Tibial nerve (tissue), 4 donors: ENCODE measurements at places on chromosomes 1 and 21. TPM values are rescaled to one million over a fixed set of nuclear protein-coding genes. Genes with fewer than 3 reads are reported as not detected.

DNA sequence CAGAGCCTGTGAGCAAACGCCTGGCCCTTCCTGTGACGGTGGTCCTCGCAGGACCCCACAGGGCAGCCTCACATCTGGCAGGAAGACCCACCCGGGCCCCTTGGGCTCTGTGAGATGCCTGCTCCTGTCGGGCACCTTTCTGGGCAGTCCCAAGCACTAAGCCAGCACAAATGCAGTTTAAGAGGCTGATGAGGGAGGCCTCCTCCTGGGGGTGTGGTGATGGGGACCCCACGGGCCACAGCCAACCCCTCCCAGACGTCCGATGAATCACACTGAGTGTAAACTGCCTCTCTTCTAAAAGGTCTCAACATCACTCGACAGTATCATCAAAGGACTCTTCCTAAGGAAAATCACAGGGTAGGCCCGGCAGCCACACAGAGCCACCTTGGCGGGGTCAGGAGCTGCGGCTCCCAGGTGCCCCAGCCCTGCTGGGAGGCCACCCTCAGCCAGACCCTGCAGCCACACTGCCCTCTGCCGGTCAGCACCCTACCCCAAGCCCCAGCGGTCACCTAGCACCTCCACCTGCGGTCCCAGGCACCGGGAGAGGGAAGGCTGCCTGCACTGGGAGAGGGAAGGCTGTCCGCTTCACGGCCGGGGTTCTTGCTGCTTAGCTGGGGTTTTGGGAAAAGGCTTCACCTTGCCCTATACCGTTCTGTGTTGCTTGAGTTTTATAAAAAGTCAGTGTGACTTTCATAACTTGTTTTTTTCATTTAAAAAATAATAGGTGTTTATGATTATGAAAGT is 3.9 kb upstream of the PRKCZ start:
- H3K27ac ChIP-seq, result no peak overlapping the region
- DNase-seq, result no peak
- no peaks in the 10 kb centered on the region for H3K36me3 ChIP-seq

DNA sequence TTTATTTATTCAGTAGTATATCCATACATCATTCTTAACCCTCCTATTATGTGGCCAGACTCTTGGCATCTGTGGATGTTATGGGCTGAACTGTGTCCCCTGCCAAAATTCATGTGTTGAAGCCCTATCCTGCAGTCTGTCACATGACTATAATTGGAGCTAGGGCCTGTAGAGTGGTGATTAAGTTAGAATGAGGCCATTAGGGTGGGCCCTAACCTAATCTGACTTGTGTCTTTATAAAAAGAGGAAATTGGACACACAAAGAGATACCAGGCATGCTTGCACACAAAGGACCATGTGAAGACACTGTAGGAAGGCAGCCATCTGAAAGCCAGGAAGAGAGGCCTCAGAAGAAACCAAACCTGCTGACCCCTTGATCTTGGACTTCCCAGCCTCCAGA is 6.6 kb downstream of the ZMYND12 start:
- no peak overlapping the region for H3K4me3 ChIP-seq
- H3K36me3 ChIP-seq, result no peaks in the 10 kb centered on the region
- no peak overlapping the region for H3K27ac ChIP-seq
- no peak for DNase-seq

DNA sequence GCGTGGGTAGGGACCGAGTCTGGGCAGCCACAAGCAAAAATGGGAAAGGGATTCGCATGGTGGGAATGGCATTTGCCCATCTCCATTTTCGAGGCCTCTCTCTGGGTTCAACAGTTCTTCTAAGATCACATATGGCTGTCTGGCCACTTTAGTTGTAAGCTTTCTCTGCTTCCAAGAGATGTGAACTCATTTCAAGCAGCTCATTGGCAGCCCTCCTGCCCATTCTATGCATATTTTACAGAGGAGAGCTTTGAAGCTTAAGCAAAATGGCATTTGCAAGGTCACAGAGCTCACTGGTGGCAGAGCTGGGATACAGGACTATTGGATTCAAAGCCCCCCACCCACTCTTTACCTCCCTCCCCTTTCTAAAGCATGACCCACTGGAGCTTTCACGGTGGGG is 93.7 kb downstream of the HHIPL2 start:
- DNase-seq, result no peak
- H3K4me3 ChIP-seq, result no peak overlapping the region
- no peaks in the 10 kb centered on the region for H3K27me3 ChIP-seq
- no peaks in the 10 kb centered on the region for H3K36me3 ChIP-seq

Gene ARMH1
- 1.0 TPM for total RNA-seq

- H3K4me3 ChIP-seq, result no peak overlapping the region
- DNase-seq, result no peak
- H3K4me1 ChIP-seq, result no peaks in the 10 kb centered on the region
- H3K36me3 ChIP-seq, result no peaks in the 10 kb centered on the region
Measured at GRCh38 chr1:244370060-244370637, 81.6 kb downstream of the ADSS2 start.

DNA sequence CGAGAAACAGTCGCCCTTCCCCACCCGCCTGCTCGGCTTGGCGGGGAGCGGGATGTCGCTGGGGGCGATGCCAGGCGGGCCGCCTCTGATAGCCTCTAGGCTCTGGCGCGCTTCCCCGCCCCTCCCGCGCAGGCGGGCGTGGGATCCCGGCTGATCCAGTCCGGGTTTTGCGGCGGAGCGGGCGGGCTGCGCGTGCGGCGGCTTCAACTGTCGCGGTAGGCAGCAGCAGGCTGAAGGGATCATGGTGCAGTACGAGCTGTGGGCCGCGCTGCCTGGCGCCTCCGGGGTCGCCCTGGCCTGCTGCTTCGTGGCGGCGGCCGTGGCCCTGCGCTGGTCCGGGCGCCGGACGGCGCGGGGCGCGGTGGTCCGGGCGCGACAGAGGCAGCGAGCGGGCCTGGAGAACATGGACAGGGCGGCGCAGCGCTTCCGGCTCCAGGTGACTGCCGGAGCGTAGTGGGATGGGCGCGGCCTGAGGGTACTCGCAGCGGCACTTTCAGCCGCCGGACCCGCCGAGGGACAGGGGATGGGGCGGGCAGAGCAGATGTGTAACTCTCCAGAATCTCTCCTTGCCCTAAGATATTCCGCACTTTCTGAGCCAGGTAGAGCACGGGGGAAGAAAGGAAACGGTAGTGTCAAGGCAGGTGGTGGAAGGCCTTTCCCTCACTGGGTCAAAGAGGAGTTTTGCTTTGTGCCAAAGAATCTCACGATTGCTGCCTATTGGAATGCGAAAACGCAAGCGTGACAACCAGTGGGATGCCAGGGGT is at the start of gene FAAH:
TSS of gene FAAH (plus strand) at position 210 of the 764 bp plus-strand sequence. CDS start at position 242, 32 bp downstream.
- H3K36me3 ChIP-seq, result no peaks in the 10 kb centered on the region
- H3K4me3 ChIP-seq, result peak within 1 kb of the TSS; percentile 71
- H3K27ac ChIP-seq, result peak within 1 kb of the TSS; percentile 66
- H3K4me1 ChIP-seq, result peaks cover 16% of the 10 kb centered on the region
- DNase-seq, result peak; percentile 31

Gene GPATCH2
- total RNA-seq, result 21.0 TPM

Gene OR2AK2
- total RNA-seq, result not detected

Gene OPRD1
- not detected for total RNA-seq

Gene CD1B
- not detected for total RNA-seq

Gene EXTL1
- 35.4 TPM for total RNA-seq

Gene PRDM16
- total RNA-seq, result 10.3 TPM

Gene OR2T33
- total RNA-seq, result not detected

DNA sequence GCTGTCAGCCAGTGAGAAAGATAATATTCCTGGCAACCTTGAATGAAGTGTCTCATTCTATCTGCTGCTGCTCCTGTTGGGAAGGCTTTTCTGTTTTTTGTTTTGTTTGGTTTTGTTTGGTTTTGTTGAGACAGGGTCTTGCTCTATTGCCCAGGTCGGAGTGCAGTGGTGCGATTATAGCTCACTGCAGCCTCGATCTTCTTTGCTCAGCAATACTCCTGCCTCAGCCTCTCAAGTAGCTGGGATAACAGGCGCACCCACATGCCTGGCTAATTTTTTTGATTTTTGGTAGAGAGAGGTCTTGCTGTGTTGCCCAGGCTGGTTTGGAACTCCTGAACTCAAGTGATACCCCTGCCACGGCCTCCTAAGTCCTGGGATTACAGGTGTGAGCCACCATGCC is 37.6 kb downstream of the BTG3 start:
- no peaks in the 10 kb centered on the region for H3K4me1 ChIP-seq
- no peak overlapping the region for H3K27ac ChIP-seq
- no peak overlapping the region for H3K4me3 ChIP-seq
- no peaks in the 10 kb centered on the region for H3K36me3 ChIP-seq
- no peak for DNase-seq

- no peak for DNase-seq
- H3K4me3 ChIP-seq, result no peak overlapping the region
- no peaks in the 10 kb centered on the region for H3K27me3 ChIP-seq
- no peaks in the 10 kb centered on the region for H3K4me1 ChIP-seq
- H3K36me3 ChIP-seq, result no peaks in the 10 kb centered on the region
Measured at GRCh38 chr1:240109920-240110636, 18.4 kb downstream of the FMN2 start.

DNA sequence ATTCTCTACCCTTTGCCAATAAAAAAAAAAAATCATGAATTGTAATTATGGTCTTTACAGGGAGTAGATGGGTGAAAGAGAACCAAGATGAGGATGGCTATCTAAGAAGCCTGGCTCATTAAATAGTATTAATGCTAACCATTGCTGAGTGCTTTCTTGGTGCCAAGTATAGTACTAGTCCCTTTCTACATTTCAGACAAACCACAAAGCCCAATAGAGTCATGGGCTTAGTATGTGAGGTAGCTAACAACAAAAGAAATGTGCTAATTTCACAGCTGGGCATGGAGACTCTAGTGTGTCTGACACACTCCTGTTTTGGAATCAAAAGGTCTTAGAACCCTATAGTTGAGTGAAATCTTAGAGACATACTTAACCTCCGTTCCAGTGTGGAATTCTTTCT is 84.5 kb upstream of the ESRRG start:
- no peak overlapping the region for H3K4me3 ChIP-seq
- H3K4me1 ChIP-seq, result no peaks in the 10 kb centered on the region
- H3K27ac ChIP-seq, result no peak overlapping the region
- H3K36me3 ChIP-seq, result no peaks in the 10 kb centered on the region
- no peak for DNase-seq

DNA sequence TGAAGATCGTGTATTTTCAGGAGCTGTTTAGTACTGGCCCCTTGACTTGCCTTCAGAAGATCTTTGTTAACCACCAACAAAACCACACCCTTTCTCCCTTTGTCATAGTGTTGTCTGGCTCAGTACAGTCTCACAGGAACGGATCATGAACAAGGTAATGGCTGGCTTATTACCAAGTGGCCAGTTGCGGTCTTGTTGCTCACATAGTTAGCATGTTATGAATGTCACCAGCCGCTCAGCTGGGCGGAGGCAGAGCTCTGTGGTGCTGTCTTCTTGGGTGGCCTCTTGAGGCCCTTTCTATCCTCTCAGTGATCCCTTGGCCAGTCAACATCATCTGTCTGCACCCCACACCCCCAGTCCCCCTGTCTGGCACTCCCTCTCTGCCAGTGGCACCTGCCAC is 21.4 kb downstream of the CNIH3 start:
- no peaks in the 10 kb centered on the region for H3K4me1 ChIP-seq
- H3K27ac ChIP-seq, result no peak overlapping the region
- no peaks in the 10 kb centered on the region for H3K27me3 ChIP-seq
- H3K4me3 ChIP-seq, result no peak overlapping the region

Gene DYRK3
- 5.4 TPM for total RNA-seq

DNA sequence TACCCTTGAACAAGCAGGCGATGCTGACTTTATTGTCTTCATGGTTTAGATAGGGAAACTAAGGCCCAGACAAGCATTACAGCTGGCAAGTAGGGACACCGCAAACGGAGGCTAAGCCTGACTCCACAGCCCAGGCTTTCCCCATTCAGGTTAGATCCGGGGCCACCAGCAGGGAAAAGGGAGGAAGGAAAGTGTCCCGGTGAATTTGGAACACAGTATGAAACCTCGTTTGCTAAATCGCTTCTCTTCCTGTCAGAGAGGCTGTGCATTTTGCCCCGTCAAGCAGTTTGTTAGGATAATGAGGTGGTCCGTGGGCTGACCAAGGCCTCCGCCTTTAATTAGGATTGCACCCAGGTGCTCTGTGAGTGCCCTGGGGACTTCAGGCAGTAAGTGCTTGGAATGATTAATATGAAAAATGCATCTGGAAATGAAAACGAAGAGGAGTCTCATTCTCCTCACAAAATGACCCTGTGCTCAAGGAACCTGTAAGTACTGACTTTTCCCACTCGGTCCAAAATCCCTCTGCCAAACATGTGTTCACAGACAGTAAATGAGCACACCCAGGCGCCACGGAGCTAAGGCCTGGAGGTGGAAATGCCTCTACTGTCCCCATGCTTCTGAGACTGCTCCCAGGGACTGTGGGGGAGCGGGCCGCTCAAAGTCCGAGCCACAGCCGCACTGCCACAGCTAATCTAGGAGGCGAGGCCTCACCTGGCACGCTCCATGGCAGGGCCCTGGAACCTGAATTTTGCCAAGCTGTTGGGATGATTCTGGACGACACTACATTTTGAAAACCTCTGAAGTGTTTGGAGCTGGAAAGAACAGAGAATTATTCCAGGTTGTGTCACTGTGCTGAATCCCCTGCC is 234.1 kb downstream of the SDCCAG8 start:
- peaks cover 36% of the 10 kb centered on the region for H3K4me1 ChIP-seq
- no peaks in the 10 kb centered on the region for H3K27me3 ChIP-seq
- DNase-seq, result no peak
- H3K27ac ChIP-seq, result no peak overlapping the region
- H3K36me3 ChIP-seq, result no peaks in the 10 kb centered on the region

GRCh38 chr1:150601540-150601939 is 22.1 kb upstream of the MCL1 start:
- no peaks in the 10 kb centered on the region for H3K36me3 ChIP-seq
- H3K4me1 ChIP-seq, result peaks cover 13% of the 10 kb centered on the region
- H3K27me3 ChIP-seq, result no peaks in the 10 kb centered on the region
- H3K4me3 ChIP-seq, result no peak overlapping the region

DNA sequence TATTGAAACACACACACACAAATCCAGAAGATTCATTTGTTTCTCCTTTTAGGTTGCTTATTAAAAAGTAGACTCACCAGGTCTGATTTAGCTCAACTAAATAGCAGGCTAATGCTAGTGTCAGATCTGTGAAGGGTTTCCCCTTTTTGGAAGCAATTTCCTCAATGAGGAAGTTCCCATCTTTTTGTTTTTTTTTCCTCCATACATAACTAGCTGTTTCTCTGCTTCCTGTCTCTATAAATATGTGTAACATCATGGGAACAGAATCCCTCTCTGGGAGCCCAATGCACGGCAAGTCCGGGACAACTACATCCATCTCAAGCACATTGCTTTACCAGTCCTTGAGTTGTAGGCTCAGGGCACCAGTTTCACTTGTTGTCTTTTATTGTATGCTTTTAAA is 1421.1 kb downstream of the PLA2G4A start:
- H3K27me3 ChIP-seq, result no peaks in the 10 kb centered on the region
- no peak for DNase-seq
- H3K4me3 ChIP-seq, result no peak overlapping the region
- H3K36me3 ChIP-seq, result no peaks in the 10 kb centered on the region

Gene MX2
- total RNA-seq, result 10.9 TPM

Gene OR2L3
- not detected for total RNA-seq
